Stimulated activated CD4-positive, alpha-beta T cell treated with anti-CD3 and anti-CD28 coated beads, Interleukin-15, amount 100 ng/mL, for 1 hour (primary cell): ENCODE measurements at places on chromosomes 2 and 18.

DNA sequence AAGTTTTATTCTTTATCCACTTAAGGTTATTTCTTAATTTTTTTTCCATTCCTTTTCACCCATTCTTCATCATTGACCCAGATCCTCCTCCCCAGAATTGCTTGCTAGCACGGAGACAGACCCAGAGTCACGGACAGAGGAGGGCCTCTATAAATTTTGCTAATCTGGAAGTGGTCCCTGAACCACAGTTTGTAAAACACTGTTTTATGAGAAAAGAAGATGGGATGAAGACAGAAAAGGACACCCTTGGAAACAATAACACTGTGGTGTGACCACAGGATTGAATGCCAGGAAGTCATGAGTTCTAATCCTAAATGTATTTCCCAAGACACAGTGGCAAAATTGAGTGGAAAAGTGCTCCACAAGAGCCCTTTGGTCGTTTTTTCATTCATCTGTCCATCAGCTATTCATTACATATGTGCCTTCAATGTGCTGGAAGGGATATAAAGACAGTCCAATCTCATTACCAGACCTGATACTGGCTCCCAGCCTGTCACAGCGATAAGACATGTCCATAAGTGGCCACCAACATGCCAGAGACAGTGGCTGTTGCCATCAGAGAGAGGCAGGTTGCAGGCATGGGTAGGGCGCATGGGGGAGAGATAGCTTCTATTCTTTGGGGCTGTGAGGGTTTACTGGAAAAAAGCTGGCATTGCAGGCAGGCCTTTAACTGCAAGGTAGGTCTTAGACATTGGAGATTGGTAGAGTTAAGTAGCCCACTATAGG lies 175.2 kb upstream of the ALPP start:
- DNase-seq: no peak

DNA sequence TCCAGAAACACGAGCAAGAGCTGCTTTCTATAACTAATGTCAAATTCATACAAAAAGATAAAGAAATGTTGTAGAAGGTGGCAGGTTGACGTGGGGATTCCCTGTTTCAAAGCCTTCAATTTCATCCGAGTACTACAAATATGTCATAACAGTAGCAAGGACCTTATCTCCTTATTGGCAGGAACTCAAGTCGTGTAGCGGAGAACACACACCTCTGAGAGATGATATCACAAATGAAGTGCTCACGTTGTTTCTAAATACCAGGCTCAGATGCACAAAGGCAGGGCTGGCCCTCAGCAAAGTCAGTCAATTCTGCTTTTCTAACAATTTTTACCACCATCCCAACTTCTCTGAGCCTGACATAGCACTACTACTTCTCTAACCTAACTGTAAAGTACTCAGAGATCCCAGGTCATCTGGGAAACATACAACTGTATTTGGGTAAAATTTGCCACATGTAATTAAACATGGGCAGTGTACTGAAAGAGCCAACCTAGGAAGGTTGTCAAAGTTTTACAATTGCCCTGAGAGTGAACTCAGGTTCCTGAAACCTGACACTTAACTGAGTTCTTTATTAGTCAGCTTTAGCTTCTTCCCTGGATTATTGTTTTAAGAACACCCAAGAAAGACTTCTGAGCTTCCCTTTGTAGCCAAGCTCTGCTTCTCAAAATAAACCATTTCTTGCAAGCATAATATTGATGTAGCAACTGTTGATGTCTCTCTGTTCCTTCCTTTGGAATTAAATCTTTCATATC lies 813.7 kb upstream of the ACVR2A start:
- DNase-seq: no peak

- no peak for DNase-seq
Observed at GRCh38 chr2:26034637-26034992, 731 bp downstream of the RAB10 start.

DNA sequence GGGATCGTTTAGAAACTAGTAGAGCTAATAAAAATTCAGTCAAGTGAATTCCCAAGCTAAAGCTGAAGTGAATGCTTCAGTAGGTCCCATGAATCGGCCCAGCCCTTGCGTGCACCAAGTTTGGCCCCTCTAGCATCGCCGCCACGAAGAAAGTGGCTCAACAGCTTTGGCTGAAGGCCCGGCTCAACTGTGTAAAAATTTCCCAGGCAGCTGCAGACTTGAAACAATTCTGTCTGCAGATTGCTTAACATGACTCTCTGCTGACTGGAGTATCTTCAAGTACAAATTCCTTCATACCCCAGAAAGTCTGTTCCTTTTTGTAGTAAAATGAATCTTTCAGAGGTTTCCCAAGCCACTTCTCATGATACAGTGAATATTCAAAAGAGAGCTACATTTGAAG lies 32.7 kb downstream of the ALMS1 start:
- DNase-seq: no peak

DNA sequence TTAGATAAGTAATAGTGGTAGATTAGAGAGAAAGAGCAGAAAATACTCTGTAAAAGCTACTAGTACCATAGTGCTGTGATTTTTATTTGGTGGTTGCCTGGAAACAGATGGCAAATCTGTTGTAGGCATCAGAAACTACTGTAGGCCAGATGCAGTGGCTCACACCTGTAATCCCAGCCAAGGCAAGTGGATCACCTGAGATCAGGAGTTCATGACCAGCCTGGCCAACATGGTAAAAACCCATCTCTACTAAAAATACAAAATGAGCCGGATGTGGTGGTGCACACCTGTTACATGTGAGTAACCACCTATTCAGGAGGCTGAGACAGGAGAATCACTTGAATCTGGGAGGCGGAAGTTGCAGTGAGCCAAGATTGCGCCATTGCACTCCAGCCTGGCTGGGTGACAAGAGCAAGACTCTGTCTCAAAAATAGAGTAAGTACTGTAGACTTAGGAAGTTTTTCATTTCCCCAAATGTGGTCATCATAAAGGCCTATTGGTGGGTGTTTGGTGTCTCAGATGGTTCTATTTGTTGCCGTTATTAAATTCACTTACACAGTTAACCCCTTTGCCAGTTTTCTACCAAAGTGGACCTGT lies 79.6 kb downstream of the SPTBN1 start:
- no peak for DNase-seq

GRCh38 chr2:88636026-88636425 lies 8.8 kb upstream of the EIF2AK3 start:
- DNase-seq: no peak

- no peak for DNase-seq
Observed at GRCh38 chr18:31840499-31840898, 79.8 kb upstream of the SLC25A52 start.

DNA sequence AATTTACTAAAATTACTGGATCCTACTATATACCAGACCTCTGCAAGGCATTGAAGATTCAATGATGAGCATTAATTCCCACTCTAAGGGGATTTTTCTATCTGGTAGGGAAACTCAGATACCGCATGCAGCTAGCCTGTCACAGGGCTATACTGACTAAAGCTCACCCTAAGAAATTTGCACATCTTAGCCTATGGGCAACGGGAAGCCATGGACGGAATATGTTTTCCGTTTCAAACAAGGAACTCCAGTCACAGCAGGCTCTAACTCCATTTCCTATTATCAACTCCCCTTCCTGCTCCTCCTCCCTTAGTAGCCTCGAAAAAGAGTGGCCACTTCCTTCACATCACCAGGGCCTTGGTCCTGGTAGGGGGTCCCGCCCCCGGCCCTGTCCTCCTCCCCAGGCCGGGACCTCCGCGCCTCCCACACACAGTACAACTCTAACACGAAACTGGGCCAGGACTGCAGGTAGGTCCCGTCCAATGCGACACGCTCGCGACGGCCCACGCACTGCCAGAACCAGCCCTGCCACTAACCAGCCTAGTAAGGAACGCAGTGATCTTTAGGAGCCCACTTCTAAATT lies 659 bp upstream of the COX5B start:
- no peak for DNase-seq

DNA sequence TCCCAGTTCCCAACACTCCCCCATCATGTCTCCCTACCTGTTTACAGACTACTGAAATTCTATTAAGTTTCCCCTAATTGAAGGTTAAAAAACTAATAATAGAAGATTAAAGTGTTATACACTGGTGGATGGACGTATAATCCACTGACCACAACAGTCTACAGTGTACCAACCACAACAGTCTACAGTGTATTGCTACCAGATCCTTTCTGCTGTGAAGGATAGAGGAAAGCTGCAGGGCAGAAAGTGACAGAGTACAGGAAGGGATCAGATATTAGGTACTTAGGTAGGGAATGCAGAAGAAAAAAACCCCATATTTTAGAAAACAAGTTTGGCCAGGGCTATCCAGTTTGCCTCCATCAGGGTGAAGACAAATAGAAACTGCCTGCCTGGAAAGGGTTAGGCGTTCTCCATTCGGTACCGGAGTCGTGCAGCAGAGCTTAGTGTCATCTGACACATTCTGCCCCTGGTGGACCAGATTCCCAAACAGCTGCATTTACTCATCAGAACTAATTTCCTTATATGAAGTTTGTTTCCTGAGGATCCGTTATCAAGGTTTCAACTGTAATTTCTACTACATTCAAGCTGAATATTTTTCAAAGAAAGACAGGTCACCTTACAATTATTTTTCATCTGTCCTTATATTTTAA lies 49.9 kb downstream of the KLF7 start:
- no peak for DNase-seq

DNA sequence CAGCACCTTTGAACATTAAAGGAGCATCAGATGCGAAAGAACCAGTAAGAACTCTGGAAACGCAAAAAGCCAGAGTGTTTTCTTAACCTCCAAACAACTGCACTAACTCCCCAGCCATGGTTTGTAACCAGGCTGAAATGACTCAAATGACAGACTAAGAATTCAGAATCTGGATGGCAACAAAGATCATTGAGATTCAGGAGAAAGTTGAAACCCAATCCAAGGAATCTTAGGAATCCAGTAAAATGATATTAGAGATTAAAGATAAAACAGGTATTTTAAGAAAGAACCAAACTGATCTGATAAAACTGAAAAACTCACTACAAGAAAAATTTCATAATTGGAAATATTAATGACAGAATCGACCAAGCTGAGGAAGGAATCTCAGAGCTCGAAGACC lies 116.7 kb downstream of the PTRHD1 start:
- DNase-seq: no peak

DNA sequence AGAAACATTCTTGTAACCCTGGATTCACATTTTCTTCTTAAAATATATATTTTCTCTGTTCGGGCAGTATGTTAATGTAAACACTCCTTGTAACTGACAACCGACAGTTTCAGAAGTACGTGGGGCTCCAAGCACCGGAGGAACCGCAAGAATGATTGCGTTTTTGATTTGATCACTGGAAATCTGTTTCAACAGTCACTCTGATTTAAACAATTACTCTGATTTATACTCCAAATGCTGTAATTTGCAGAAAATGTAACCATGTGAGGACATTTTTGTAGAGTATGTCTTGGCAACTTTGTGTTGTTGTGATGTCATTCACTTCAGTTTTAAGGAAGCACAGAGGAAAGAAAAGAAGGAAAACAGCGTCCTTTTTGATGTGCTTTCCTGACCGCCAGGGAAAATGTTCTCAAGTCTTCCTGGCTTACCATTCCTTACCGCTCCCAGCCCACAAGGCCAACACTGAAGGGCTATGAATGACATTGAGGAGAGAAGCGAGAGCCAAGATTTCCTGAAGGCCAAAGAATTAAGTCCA lies 77.7 kb downstream of the APOB start:
- no peak for DNase-seq

- DNase-seq: no peak
Observed at GRCh38 chr18:58661423-58661822, 9.8 kb upstream of the MALT1 start.

DNA sequence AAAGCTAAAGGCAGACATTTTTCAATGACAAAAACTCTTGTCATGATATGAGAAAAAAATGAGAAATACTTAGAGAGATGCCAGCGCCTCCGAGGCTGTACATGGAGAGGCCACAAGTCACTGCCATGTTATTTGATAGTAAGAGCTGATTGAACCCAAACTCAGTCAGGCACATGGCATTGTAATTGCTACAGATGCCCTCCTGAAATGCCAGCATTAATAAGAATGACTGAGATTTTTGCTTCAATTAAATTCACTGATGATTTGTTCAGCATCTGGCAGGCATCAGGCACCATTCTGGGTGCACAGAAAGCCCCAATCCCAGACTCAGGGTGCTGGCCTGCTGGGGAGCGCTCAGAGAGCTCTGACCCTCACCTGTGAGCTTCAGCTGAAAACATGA lies 129.0 kb upstream of the PXDN start:
- DNase-seq: no peak

DNA sequence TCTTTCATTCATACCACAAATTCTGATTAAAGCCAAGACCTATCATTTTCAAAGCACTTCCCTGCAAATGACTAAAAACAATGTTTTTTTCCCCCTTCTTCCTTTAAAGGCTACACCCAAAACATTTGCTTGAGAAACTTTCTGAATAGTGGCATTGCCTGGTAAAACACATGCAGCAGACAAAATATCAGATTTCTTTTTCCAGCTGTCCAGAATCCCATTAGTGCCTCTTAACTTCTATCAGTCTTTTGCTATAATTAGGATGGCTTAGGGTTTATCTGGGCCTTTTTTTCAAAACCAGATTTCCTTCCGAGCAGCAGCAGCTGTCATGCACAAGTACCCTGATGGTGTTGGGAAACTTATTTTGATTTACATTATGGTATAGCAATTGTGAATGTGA lies 50.6 kb downstream of the ALPK2 start:
- no peak for DNase-seq

DNA sequence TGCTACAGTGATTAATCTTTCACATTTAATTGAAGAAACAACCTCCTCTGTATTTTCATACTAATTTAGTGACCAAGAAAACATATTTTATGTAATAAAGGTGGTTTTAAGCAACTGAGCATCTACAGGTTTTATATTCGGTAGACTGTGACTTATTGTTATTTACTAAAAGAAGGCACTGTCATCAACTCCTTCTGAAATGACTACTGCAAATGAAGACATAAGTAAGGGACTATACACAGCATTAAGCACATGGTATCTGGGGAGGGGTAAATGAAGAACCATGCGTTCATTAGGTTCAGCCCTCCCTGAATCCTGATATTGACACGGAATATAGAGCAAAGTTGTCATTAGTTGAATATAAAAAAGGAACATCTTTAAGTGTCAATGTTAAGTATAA lies 4.3 kb downstream of the CDH20 start:
- no peak for DNase-seq

- no peak for DNase-seq
Observed at GRCh38 chr2:24892928-24893327, 27.1 kb downstream of the ADCY3 start.

DNA sequence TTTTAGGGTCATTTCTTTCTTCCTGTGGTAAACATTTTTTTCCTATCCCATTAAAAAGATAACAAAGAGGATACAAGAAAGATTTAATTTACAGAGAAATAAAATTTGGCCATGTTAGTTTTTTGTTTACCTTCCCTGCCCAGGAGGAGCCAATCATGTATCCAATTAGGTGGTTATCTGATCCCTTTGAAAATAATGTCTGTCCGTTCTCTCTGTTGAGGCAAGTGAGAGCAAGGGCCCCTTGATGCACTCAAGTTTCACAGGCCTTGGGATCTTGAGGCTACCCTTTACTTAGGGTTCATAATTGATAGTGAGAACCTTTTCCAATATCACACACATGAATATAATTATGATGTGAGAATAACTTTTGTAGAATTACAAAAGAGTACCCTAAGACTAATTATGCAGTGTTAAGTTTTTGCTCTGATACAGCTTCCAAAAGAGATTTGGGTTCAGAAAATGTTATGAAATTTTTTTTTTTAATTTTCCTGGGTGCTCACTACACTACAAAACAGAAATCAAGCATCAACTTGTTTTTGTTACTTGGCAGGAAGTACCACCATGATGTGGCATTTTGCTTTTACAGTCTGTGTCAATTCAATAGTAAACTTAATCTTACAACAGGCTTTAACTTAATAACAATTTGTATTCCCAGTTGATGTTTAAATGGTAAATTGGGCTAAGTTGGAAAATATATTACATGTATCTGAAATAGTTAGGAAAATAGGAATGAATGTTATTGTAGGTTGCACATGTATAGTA lies 42.0 kb downstream of the AFTPH start:
- no peak for DNase-seq
